ENCODE measurements at places on chromosomes 7 and 10. TPM values are rescaled to one million over a fixed set of nuclear protein-coding genes. Genes with fewer than 3 reads are reported as not detected.

The TFEC gene
- 0.89 TPM for total RNA-seq

The SLC26A4 gene
- total RNA-seq = 10.4 TPM

The GNAT3 gene
- total RNA-seq = not detected

The ZNF680 gene
- total RNA-seq = 9.5 TPM

The SAMD9 gene
- 11.3 TPM for total RNA-seq

The TSPAN12 gene
- total RNA-seq = 89.3 TPM
